ENCODE measurements at places on chromosomes 5 and 9.
A peak's percentile ranks its signal among the peaks of the same experiment; 100 is the strongest.

DNA sequence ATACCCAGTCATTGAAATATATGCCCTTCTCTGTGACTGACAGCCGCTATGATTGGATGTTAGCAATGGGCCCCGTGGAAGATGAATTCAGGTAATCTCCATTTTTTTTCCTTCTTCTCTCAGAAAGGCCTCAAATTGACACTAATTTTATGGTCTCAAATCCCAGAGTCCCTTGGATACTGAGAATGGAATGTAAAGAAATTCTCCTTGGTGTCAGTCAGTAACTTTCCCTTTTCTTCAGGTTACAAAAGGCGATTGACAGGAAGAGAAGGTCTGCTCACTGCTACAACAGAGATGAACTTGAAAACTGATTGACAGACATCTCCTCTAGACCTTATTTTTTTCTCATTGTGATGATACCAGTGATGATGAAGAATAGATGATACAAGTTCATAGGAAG lies 748.3 kb downstream of the MAT2B start:
- no peaks in the 10 kb centered on the region for H3K4me1 ChIP-seq
- H3K36me3 ChIP-seq: no peaks in the 10 kb centered on the region
- no peaks in the 10 kb centered on the region for H3K27me3 ChIP-seq

DNA sequence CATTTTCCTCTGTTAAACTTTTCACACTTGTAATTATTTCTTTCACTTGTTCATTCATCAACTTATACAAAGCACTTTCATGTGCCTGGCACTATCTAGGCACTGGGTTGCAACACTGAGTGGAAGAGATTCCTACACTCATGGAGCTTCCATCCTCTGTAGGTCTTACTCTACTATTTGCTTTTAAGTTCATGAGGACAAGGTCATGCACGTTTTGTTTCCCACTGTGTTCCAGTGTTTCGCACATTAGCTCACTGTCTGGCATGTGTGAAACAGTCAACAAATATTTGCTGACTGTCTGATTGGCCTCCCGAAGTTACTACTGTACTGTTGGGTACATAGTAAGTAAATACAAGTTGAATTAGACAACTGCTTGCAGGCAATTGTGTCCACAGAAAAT lies 87.9 kb upstream of the IFNK start:
- H3K27me3 ChIP-seq: peaks cover 3% of the 10 kb centered on the region
- no peak overlapping the region for H3K27ac ChIP-seq
- no peak overlapping the region for H3K4me3 ChIP-seq
- H3K4me1 ChIP-seq: no peaks in the 10 kb centered on the region

- no peaks in the 10 kb centered on the region for H3K27me3 ChIP-seq
- DNase-seq: no peak
- H3K4me3 ChIP-seq: no peak overlapping the region
- H3K27ac ChIP-seq: no peak overlapping the region
Measured at GRCh38 chr9:133759146-133759900, 21.2 kb upstream of the SARDH start.

- DNase-seq: no peak
- H3K27ac ChIP-seq: no peak overlapping the region
- H3K4me1 ChIP-seq: peaks cover 18% of the 10 kb centered on the region
- no peaks in the 10 kb centered on the region for H3K27me3 ChIP-seq
Measured at GRCh38 chr5:1492757-1493156, 31.0 kb downstream of the LPCAT1 start.

DNA sequence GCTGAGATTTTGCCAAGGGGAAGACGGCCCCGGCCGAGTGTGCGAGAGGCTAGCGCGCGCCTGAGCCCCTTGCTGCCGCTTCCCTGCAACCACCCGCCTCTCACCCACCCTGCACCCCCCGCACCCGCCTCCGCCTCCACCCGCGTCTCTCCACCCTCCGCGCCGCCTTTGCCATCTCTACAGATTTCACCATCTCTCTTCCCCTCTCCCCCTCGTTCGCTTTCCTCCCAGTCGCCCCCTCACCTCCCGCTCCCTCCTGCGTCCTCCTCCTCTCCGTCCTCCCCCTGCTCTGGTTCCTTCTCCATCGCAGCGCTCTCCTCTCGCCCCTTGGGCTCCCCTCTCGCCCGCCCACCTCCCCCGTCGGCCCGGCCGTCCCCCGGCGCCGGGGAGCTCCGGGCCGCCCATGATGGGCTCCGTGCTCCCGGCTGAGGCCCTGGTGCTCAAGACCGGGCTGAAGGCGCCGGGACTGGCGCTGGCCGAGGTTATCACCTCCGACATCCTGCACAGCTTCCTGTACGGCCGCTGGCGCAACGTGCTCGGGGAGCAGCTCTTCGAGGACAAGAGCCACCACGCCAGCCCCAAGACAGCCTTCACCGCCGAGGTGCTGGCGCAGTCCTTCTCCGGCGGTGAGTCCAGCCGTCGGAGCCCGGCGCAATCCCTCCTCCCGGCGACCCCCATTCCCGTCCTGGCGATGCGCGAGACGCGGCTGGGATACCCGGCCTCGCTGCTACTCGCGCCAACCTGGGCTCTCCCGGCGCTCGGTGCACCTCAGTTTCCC lies at the start of gene PRDM12:
PRDM12 (plus strand) TSS at position 344 of the 778 bp plus-strand sequence; CDS start at position 404, 60 bp downstream.
- H3K27me3 ChIP-seq: peaks cover 61% of the 10 kb centered on the region
- H3K4me1 ChIP-seq: no peaks in the 10 kb centered on the region
- DNase-seq: no peak
- H3K27ac ChIP-seq: peak within 1 kb of the TSS; percentile 80
- H3K36me3 ChIP-seq: peaks cover 2% of the 10 kb centered on the region

DNA sequence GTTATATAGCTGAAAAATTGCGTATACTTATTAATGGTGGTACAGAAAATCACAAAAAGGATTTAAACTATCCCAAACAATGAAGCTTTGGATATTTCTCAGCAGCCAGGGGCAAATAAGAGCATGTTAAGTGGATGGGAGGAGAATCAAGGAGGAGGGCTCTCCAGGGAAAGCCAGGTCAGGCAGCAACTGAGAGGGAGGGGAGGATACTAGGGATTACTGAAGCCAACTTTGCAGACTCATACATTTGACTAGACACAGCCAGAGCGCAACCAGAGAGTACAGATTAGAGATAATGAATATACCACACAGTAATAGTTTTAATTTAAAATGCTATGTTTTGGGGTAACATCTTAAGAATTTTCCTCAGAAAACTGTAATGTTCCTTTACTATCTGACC lies 360.2 kb downstream of the HCN1 start:
- H3K27ac ChIP-seq: no peak overlapping the region
- no peaks in the 10 kb centered on the region for H3K36me3 ChIP-seq
- no peak overlapping the region for H3K4me3 ChIP-seq
- DNase-seq: no peak

DNA sequence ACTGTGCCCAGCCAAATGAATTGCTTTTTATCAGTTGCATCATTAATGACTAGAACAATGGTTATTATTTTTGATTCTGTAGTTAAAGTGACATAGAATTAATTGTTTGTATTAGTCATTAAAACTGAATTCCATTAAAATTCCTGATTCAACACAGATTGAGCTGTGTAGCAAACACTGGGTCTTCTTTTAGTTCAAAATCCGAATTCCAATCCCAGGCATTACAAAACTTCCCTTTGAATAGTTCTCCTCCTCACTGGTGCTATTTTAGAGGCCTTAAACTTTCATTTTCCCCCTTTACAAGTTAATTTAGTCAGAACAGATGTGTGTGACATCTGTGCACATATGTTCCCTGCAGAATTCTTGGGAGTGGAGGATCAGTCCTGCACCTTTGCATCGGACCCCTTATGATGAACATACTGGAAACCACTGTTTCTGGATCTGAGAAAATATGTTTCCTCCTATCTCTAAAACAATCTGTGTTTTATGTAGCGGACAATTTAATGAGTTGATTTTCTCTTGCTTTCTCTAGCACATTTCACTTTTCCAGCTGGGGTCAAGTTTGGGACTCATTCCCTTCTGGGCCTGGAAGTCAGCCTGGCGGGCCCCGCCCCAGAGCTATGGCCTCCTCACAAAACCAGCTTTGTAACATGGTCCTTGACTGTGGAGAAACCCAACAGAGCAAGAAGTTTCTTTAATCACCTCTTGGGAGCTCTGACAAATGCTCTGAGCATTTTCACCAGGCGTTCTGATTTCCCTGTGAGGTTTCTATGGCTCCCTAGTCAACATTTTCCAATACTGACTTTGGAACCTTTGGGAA lies 87.9 kb upstream of the MAMDC2 start:
- no peaks in the 10 kb centered on the region for H3K4me1 ChIP-seq
- DNase-seq: no peak
- no peak overlapping the region for H3K27ac ChIP-seq
- H3K36me3 ChIP-seq: no peaks in the 10 kb centered on the region

DNA sequence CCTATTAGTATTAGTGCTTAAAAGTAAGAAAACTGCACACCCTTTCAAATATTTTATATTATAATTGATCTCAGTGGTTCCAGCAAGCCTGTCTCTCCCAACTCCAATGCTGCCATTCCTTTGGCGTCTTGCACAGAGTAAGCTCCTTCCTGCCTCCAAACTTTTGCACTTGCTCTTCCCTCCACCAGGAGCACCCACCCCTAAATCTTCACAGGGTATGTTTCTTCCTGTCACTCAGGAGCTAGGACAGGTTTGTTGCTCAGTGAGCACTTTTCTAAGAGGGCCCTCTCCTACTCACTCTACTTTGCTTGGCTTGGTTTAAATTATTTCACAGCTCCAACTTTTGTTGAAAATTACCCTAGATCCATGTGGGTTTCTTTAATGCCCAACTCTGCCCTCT lies 189.1 kb upstream of the ADRA1B start:
- no peak for DNase-seq
- H3K4me1 ChIP-seq: no peaks in the 10 kb centered on the region
- H3K27me3 ChIP-seq: peaks cover 8% of the 10 kb centered on the region

DNA sequence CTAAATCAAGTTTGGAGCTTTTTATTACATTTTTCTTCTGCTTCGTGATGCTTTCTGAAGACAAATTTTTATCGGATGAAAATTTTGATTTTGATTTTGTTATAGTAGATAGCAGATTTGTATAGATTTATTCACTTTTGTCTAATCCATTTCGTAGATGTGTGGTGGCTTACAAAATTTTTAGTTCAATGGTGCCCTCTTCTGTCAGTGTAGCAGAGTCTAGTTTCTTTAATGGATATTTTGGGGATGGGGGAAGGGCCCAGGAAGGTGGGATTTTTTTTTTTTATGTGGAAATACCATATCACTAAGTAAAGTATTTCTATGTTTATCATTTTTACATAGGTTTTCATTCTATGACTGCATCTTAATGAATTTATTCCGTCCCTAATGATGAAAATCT lies 259.9 kb upstream of the TARS1 start:
- no peaks in the 10 kb centered on the region for H3K36me3 ChIP-seq
- no peaks in the 10 kb centered on the region for H3K27me3 ChIP-seq
- no peak overlapping the region for H3K4me3 ChIP-seq

DNA sequence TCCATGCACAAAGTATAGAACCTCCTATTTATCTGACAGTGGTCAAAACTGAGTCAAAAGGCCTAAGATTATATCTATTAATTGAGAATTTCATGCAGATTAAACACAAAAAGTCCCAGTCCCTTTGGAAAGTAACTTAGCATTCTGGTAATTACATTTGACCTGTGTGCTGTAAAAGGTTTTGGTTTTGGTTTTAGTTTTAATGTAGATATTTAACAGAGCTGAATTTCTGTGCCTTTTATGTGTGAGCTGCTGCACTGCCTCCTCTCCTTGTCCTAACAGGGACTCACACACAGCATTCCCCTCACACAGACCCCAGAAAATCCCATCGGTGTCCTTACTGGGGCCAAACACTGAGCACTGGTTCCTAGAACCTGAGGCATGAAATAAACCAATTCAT lies 31.0 kb upstream of the FSD1L start:
- H3K4me3 ChIP-seq: no peak overlapping the region
- no peak for DNase-seq
- peaks cover 35% of the 10 kb centered on the region for H3K27me3 ChIP-seq

DNA sequence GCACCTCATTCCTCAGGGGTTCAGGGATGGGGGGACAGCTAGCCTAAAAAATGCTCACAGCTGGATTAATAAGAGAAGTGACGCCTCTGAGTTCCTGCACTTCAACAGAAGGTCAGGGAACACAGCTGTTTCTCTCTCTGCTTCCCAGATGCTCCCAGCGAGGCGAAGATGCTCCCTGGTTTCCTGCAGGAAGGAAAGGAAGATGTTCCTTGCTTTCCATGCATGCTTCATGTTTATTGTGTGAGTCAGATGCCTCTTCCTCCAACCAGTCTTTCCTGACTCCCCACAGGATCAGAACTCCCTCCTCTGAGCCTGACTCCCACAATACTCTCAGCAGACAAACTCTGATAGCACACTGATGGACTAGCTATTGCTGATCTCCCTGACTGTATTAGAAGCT lies 71.9 kb downstream of the MFAP3 start:
- H3K4me1 ChIP-seq: no peaks in the 10 kb centered on the region
- no peaks in the 10 kb centered on the region for H3K36me3 ChIP-seq
- H3K4me3 ChIP-seq: no peak overlapping the region
- DNase-seq: no peak

GRCh38 chr5:145936401-145937131 lies at the start of gene SH3RF2:
Gene SH3RF2, plus strand, starts transcription at chr5:145936578. Its CDS starts 1,351 bp downstream, at chr5:145937929.
- peak within 1 kb of the TSS; percentile 72 for H3K4me3 ChIP-seq
- DNase-seq: peak; percentile 26
- H3K4me1 ChIP-seq: peaks cover 42% of the 10 kb centered on the region
- H3K27me3 ChIP-seq: peaks cover 51% of the 10 kb centered on the region
- peak within 1 kb of the TSS; percentile 52 for H3K27ac ChIP-seq

DNA sequence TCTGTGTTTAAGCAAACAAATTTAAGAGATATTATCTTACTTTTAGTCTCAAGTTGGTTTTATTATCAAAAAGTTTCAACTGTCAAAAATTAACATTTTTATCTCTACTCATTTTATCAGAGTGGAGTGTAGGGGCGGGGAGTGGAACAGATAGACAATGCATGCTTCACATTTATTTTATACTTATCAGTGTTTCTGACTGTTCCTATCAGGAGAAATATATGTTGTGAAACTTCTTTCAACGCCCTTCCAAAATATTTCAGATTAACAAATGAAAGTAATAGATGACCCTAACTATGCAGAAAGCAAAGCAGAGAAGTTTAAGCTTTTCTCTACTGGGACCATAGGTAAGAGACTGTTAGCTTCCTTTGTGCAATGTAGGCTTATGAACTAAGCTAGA lies 44.9 kb upstream of the MAST4 start:
- peaks cover 23% of the 10 kb centered on the region for H3K4me1 ChIP-seq
- no peak overlapping the region for H3K27ac ChIP-seq
- H3K27me3 ChIP-seq: no peaks in the 10 kb centered on the region

GRCh38 chr5:38515646-38516045 lies 40.8 kb downstream of the LIFR start:
- no peaks in the 10 kb centered on the region for H3K36me3 ChIP-seq
- H3K4me1 ChIP-seq: no peaks in the 10 kb centered on the region
- peaks cover 13% of the 10 kb centered on the region for H3K27me3 ChIP-seq
- H3K4me3 ChIP-seq: no peak overlapping the region

GRCh38 chr9:12503606-12504122 lies 189.5 kb upstream of the TYRP1 start:
- H3K27ac ChIP-seq: no peak overlapping the region
- no peaks in the 10 kb centered on the region for H3K27me3 ChIP-seq
- DNase-seq: no peak
- H3K4me3 ChIP-seq: no peak overlapping the region
- H3K36me3 ChIP-seq: no peaks in the 10 kb centered on the region

GRCh38 chr5:137032929-137033328 lies 466.2 kb downstream of the SPOCK1 start:
- no peak overlapping the region for H3K27ac ChIP-seq
